CD4-positive, alpha-beta T cell (primary cell): ENCODE measurements at places on chromosomes 6 and 20. TPM values are rescaled to one million over a fixed set of nuclear protein-coding genes. Genes with fewer than 3 reads are reported as not detected.

The FERMT1 gene
- total RNA-seq: not detected

The HRH3 gene
- not detected for total RNA-seq

The LY6G6D gene
- total RNA-seq: not detected

The USP49 gene
- 1.3 TPM for total RNA-seq

The TCF21 gene
- not detected for total RNA-seq

The SEMG1 gene
- total RNA-seq: not detected

The PRND gene
- not detected for total RNA-seq

The CCDC170 gene
- not detected for total RNA-seq

The INSM1 gene
- total RNA-seq: not detected

The CCN2 gene
- 0.11 TPM for total RNA-seq

The EPPIN gene
- total RNA-seq: not detected

The HMGCLL1 gene
- total RNA-seq: not detected

DNA sequence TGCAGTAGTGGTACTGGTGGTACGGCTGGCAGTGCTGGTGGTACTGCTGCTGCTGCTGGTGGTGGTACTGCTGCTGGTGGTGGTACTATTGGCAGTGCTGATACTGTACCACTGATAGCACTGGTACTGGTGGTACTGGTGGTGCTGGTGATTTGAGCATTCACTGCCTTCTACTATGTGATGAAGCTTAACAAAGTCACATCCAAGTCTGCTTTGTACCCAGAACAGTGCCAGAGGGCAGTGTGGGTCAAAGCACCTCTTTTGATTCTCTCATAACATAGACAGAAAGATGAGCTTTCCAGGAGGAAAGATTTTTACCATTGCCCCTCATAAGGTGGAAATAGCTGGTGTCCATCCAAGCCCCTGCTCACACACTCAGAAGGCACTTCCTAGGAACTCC, 48.7 kb downstream of the ANKRD6 start:
- no peak overlapping the region for H3K27ac ChIP-seq
- H3K27me3 ChIP-seq: no peaks in the 10 kb centered on the region
- no peaks in the 10 kb centered on the region for H3K36me3 ChIP-seq
- DNase-seq: no peak

- DNase-seq: no peak
- H3K4me3 ChIP-seq: no peak overlapping the region
- no peaks in the 10 kb centered on the region for H3K27me3 ChIP-seq
- no peaks in the 10 kb centered on the region for H3K4me1 ChIP-seq
- no peaks in the 10 kb centered on the region for H3K36me3 ChIP-seq
Observed at GRCh38 chr6:17892097-17892686, 95.2 kb downstream of the KIF13A start.

- peaks cover 3% of the 10 kb centered on the region for H3K27me3 ChIP-seq
- no peak overlapping the region for H3K27ac ChIP-seq
- no peak overlapping the region for H3K4me3 ChIP-seq
- H3K4me1 ChIP-seq: no peaks in the 10 kb centered on the region
- no peak for DNase-seq
- no peaks in the 10 kb centered on the region for H3K36me3 ChIP-seq
Observed at GRCh38 chr20:16821211-16822089, 73.3 kb downstream of the OTOR start.

DNA sequence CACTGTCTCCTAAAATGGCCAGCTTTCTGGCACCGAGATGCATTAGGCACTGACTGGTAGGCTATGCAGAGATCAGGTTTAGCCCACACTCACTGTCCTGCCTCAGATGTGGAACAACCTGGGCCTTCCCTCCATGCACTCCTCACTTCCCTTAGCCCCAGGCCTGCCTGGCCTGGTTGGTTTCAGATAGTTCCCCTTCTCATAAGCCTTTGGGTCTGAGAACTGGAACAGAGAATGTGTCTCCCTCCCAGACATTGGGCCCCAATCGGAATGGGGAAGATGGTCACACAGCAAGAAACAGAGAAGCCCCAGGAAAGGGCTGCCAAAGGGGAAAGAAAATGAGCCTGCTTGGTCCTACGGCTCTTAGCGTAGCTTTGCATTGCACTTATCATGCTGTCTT, 762.1 kb upstream of the CHD6 start:
- no peak for DNase-seq
- H3K4me1 ChIP-seq: no peaks in the 10 kb centered on the region
- no peaks in the 10 kb centered on the region for H3K27me3 ChIP-seq
- no peak overlapping the region for H3K4me3 ChIP-seq

- no peaks in the 10 kb centered on the region for H3K36me3 ChIP-seq
- no peak overlapping the region for H3K27ac ChIP-seq
- H3K27me3 ChIP-seq: peaks cover 71% of the 10 kb centered on the region
- no peak for DNase-seq
Observed at GRCh38 chr6:41371461-41371991, 36.1 kb downstream of the NCR2 start.

DNA sequence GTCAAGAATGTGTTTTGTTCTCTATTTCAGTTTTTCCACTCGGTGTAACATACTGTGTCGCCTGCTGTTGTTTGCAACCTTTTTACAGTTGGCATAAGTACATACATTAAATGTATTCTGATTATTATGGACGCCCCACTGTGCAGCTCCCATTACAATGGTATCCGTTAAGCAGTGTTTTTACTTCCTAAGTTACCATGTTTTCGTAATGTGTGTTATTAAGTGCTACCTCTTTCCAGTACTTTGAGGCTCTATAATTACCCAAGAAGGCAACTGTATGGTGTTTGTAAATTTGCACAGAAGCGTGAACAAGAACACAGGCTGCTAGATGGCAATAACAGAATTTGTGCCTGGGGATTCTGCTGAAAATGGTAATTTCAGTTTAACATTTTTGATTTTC, 568.0 kb upstream of the MARCKS start:
- no peaks in the 10 kb centered on the region for H3K27me3 ChIP-seq
- DNase-seq: no peak
- H3K36me3 ChIP-seq: no peaks in the 10 kb centered on the region
- H3K27ac ChIP-seq: no peak overlapping the region
- no peak overlapping the region for H3K4me3 ChIP-seq
- H3K4me1 ChIP-seq: no peaks in the 10 kb centered on the region

DNA sequence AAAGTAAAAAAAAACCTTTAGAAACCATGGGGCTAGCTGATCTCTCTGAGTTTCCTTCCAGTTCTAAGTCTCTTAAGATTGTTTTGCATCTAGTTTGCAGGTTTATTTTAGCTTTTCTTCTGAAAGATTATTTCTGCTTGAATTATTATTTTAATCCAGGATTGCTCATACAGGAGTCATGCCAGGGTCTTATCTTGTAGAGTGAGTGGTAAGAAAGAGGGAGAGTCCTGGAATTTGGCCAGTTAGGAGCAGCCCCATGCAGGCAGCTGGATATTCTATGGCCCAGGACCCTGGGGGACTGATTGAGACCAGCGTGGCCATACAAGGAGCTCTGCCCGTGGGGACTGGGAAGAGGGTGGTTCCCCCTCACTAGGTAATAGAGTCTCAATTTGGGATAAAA, 178.9 kb upstream of the HEY2 start:
- no peak overlapping the region for H3K27ac ChIP-seq
- H3K27me3 ChIP-seq: no peaks in the 10 kb centered on the region
- no peaks in the 10 kb centered on the region for H3K36me3 ChIP-seq
- H3K4me3 ChIP-seq: no peak overlapping the region
- no peaks in the 10 kb centered on the region for H3K4me1 ChIP-seq

GRCh38 chr6:20919677-20920385, 385.6 kb downstream of the CDKAL1 start:
- no peaks in the 10 kb centered on the region for H3K4me1 ChIP-seq
- H3K27me3 ChIP-seq: no peaks in the 10 kb centered on the region
- no peak overlapping the region for H3K27ac ChIP-seq
- H3K4me3 ChIP-seq: no peak overlapping the region

GRCh38 chr6:88008411-88008810, 39.2 kb upstream of the SPACA1 start:
- H3K4me1 ChIP-seq: peaks cover 14% of the 10 kb centered on the region
- no peak overlapping the region for H3K27ac ChIP-seq
- no peak overlapping the region for H3K4me3 ChIP-seq
- DNase-seq: no peak

DNA sequence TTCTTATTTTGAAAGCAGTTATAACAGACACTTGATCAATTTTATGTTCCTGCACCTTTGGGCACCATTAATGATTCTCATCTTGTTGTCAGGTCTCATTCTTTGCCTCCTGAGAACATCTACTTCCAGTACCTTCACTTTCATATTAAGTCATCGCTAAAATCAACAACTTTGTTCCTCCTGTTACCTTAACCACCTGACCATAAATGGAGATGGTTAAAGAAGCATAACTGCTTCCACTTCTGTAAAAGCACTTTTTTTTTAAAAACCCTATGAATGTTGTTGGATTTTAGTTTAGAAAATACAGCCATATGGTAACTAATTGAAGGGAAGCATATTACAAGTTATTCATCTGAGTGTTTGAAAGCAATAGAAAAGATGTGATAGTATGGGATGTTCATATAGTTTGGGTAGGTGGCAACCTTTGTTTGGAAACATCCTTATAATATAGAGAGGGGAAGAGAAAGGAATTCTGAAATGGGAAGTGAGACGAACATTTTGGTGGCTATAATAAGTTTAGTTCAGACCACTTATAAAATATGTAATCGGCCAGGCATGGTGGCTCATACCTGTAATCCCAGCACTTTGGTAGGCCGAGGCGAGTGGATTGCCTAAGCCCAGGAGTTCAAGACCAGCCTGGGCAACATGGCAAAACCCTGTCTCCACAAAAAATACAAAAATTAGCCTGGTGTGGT, 53.9 kb downstream of the AFG1L start:
- no peak overlapping the region for H3K27ac ChIP-seq
- no peaks in the 10 kb centered on the region for H3K27me3 ChIP-seq
- no peaks in the 10 kb centered on the region for H3K36me3 ChIP-seq
- H3K4me1 ChIP-seq: no peaks in the 10 kb centered on the region
- no peak overlapping the region for H3K4me3 ChIP-seq

DNA sequence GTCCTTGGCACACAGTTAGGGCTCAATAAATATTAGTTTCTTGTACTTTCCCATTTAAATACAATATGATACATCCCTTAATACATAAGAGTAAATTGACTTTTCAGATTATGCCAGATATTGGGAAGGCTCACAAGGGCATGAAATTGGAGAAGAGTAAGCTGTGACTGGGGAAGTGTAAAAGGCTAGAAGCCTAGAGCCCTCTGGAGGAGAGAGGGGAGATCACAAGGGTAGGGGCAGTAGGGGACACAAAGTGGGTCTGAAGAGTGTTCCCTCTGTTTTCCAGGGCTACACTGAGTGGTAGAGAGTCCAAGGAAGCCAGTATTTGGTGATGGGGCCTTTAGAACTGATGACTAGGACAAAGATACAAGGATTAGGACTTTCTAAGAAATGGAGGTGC, 562.9 kb upstream of the CHD6 start:
- H3K36me3 ChIP-seq: no peaks in the 10 kb centered on the region
- H3K4me1 ChIP-seq: no peaks in the 10 kb centered on the region
- no peaks in the 10 kb centered on the region for H3K27me3 ChIP-seq
- DNase-seq: no peak
- H3K27ac ChIP-seq: no peak overlapping the region

GRCh38 chr6:106188104-106188794, 102.1 kb downstream of the PRDM1 start:
- no peak overlapping the region for H3K4me3 ChIP-seq
- H3K27ac ChIP-seq: no peak overlapping the region
- H3K4me1 ChIP-seq: peaks cover 5% of the 10 kb centered on the region
- DNase-seq: no peak
- H3K27me3 ChIP-seq: no peaks in the 10 kb centered on the region

DNA sequence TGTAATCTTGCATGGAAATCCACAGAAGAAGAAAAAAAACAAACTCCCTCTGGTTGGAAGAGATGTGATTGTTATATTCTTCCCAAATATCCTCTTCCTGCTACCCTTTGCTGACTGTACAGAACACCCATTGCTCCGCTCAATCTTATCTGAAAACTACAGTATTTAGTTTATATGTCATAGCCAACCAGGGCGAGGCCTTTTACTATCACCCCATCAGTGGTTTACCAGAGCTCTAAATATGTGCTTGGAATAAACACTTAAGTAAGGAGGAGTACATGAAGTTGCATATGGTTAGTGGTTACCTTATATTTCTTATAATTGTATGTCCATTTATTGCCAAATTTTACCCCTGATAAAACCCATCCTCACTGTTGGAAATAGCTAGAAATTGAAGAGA, 12.2 kb downstream of the PRL start:
- no peaks in the 10 kb centered on the region for H3K4me1 ChIP-seq
- no peaks in the 10 kb centered on the region for H3K27me3 ChIP-seq
- H3K4me3 ChIP-seq: no peak overlapping the region

DNA sequence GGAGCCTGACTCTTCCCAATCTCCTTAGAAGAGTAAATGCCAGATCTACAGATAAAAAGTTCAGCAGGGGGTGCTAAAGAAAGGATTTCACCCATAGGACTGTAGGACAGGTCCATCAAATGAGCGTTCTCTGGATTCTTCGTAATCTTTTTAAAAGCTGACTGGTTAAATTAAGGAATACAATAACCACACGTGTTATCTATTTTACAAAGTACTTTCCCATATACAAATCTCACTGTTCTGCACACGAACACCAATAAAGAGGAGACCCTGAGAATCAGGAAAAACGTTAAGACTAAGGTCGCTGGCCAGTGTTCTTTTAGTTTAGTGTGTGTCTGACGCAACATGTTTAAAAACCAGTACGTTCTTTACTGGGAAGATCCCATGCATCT, 542 bp downstream of the TUBE1 start:
- H3K27me3 ChIP-seq: peaks cover 6% of the 10 kb centered on the region
- DNase-seq: no peak
- peaks cover 3% of the 10 kb centered on the region for H3K4me1 ChIP-seq
- peaks cover 18% of the 10 kb centered on the region for H3K36me3 ChIP-seq

GRCh38 chr20:13058666-13059389, 50.1 kb downstream of the SPTLC3 start:
- no peaks in the 10 kb centered on the region for H3K36me3 ChIP-seq
- H3K27me3 ChIP-seq: no peaks in the 10 kb centered on the region
- H3K27ac ChIP-seq: no peak overlapping the region
- DNase-seq: no peak
- H3K4me1 ChIP-seq: no peaks in the 10 kb centered on the region

- H3K36me3 ChIP-seq: peaks cover 19% of the 10 kb centered on the region
- no peak overlapping the region for H3K27ac ChIP-seq
- no peaks in the 10 kb centered on the region for H3K4me1 ChIP-seq
- no peaks in the 10 kb centered on the region for H3K27me3 ChIP-seq
- H3K4me3 ChIP-seq: no peak overlapping the region
Observed at GRCh38 chr6:69768664-69769063, 28.1 kb downstream of the LMBRD1 start.

- no peak overlapping the region for H3K4me3 ChIP-seq
- H3K36me3 ChIP-seq: no peaks in the 10 kb centered on the region
- no peak overlapping the region for H3K27ac ChIP-seq
- H3K27me3 ChIP-seq: no peaks in the 10 kb centered on the region
- H3K4me1 ChIP-seq: no peaks in the 10 kb centered on the region
- no peak for DNase-seq
Observed at GRCh38 chr6:135261872-135262725, 81.0 kb downstream of the MYB start.

- no peaks in the 10 kb centered on the region for H3K4me1 ChIP-seq
- H3K36me3 ChIP-seq: no peaks in the 10 kb centered on the region
- no peaks in the 10 kb centered on the region for H3K27me3 ChIP-seq
- H3K4me3 ChIP-seq: no peak overlapping the region
- no peak overlapping the region for H3K27ac ChIP-seq
Observed at GRCh38 chr6:83467620-83468036, 36.8 kb upstream of the ME1 start.

- H3K36me3 ChIP-seq: no peaks in the 10 kb centered on the region
- no peak overlapping the region for H3K4me3 ChIP-seq
- peaks cover 4% of the 10 kb centered on the region for H3K27me3 ChIP-seq
- no peaks in the 10 kb centered on the region for H3K4me1 ChIP-seq
- no peak for DNase-seq
- H3K27ac ChIP-seq: no peak overlapping the region
Observed at GRCh38 chr6:134684423-134684795, 265.5 kb downstream of the ALDH8A1 start.
